Nephron progenitor cell (in vitro differentiated cells): ENCODE measurements at places on chromosomes 16 and 17.

- DNase-seq, result no peak
These were observed 55.8 kb downstream of the MYH10 start for GRCh38 chr17:8574687-8575086.

DNA sequence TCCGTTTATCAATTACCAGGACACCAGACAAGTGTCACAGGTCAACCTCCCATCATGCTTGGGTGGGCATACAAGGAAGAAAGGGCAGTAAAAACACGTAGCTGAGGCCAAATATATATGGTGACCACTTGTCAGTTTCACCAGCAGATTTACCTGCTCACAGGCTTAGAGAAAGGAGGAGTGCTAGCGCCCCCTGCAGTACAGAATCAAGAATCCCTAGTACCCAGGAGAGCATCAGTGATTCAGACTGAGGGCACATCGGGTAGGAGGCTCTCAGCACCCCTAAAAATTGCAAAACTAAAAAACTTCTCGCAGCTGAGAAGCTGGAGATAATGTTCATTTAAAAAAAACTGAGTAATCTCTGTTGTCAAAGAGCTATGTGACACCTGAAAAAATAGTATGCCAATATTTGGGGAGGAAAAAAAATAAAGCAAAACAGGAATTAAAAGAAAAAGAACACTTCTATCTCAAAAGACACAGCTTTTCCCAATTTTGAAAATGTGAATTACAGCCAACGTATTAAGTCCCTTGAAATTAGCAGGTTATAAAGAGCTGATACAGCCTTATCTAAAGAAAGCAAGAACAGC, 21.2 kb upstream of the MON1B start:
- DNase-seq, result peak; percentile 68

DNA sequence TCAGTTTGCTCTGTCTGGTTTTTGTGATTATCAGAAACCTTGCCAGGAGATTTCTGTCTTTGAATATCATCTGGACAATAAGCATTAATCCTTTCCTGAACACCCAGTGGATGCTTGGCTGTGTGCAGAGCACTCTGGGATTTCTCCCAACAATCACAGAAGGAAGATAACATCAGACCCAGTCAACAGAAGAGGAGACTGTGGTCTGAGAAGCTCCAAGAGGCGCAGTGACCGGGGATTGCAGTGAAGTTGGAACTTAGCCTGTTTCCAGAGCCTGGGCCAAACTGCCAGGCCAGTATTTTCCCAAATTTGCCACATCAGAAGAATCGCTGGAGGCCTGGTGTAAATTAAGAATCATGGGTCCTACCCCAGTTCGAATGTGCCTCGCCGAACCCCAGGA, 264.7 kb downstream of the C16orf95 start:
- DNase-seq, result no peak

- DNase-seq, result no peak
These were observed 38.4 kb downstream of the PTRH2 start for GRCh38 chr17:59668816-59669215.

- no peak for DNase-seq
These were observed 224.7 kb upstream of the IRX3 start for GRCh38 chr16:54511222-54511731.

DNA sequence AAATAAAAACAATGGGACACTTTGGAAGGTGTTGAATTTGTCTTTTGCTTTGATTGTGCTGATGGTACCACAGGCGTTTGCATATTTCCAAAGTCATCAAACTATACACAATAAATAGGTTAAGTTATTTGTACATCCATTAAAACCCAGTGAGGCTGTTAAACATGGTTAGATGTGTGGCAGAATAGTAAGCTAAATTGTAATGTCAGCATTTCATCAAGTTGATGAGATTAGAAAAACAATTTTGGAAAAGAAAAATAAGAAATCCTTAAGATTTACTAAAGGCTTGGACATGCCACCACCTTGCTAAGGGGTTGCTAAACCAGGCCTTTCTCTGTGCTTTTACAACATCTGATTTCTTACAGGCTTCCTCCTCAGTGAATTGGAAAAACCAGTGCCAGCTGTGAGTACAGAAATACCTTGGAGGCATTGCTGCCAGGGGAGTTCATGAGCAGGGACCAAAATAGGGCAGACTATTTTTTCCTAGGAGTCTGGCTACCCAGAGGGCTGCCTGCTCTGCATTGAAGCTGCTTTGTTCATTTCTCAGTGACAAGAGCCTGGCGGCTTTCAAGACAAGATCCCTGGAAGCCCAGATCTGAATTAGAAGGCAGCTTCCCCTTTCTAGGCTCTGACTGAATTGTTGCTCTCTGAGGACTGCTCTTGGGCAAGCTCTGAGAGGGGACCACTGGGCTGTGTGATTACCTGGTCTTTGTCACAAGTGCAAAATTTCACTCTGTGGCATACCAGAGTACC, 43.4 kb upstream of the CA10 start:
- DNase-seq, result no peak

GRCh38 chr16:69839798-69840409, 77.8 kb downstream of the WWP2 start:
- DNase-seq, result no peak

DNA sequence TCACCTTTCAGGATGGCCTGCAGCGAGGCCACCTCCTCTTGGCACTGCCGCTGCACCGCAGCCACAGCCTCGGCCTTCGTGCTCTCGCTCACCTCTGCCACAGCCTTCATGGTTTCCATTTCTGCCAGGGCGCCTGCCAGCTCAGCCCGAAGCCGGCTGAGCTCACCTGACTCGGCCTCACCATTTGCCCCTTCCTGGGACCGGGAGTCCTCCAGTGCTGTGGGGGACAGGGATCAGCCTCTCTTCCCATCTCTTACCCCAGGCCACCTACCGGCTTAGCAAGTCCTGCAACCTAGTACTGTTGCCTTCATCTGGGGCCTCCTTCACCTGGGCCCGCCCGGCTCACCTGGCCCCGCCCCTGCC, 658 bp downstream of the RABEP2 start:
- DNase-seq, result no peak

GRCh38 chr17:42075789-42076188, 22.5 kb downstream of the ZNF385C start:
- DNase-seq, result no peak

- DNase-seq, result no peak
These were observed 4.6 kb downstream of the IRF8 start for GRCh38 chr16:85903559-85903958.

GRCh38 chr16:14172200-14172809, 101.2 kb downstream of the MRTFB start:
- DNase-seq, result no peak

GRCh38 chr16:49491106-49491670, 117.6 kb downstream of the C16orf78 start:
- DNase-seq, result no peak

DNA sequence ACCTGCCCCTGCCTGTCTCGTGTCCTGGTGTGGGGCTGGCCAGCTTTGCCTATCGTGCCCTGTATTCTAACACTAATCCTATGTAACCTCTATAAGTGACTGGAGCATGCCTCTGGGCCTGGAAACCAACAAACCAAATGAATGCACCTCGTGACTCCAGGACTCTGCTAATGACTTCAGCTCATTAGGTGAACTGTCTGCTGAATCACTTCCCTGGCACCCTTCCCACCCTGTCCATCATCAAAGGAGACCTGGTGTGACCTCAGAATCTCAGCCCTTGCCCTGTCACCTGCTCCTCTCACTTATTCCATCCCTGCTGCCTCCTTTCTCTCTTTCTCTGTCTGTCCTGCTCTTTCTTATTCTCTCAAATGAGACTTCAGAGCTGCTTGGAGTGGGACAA, 322.4 kb downstream of the CBLN1 start:
- no peak for DNase-seq

DNA sequence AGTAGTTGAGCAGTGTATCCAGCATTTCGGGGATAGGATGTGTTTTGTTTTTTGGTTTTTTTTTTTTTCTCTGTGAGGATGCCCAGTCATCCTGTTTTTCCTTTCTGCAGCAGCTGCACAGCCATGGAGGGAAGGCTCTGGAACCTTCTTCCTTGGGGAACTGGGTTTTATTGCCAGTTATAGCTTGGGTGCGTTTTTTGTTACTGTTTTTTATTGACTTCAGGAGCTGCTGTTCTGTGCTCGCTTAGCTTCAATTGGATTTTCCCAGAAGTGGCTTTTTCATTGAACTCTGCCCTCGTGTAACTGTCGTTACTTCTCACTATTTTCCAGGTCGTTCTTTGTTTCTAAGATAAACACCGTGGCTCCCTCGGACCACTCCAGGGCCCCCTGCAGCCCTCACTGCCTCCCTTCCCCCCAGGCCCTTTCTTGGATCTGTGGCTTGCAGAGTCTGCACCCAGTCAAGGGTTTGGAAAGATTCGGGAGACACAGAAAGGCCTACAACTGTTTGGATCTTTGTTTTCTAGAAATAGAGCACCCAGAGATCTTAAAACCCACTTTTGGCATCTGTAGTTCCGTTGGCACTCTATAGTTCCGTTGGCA, 119.7 kb upstream of the CACNG5 start:
- DNase-seq, result no peak

GRCh38 chr16:67349172-67349571, 22.6 kb downstream of the LRRC36 start:
- no peak for DNase-seq

GRCh38 chr17:64339516-64340490, 50.9 kb downstream of the PECAM1 start:
- no peak for DNase-seq

- DNase-seq, result no peak
These were observed 679.3 kb upstream of the EEF2KMT start for GRCh38 chr16:5776876-5777275.

DNA sequence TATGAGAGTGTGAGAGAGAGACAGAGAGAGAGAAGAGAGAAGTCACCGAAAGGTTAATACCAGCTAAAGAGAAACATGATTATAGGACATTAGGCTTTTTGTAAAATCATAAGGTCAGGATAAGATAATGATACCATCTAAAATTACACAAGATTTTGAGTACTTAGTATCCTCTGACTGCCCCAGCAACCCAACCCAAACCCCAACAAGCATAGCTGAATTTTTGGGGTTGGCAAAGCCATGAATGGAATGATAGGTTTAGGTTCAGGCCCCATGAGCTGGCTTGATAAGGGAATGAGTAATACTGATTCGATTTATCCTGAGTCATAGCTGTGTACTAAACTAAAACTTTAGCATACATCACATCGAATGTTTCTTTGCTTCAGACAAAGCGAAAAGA, 259.5 kb downstream of the IRX3 start:
- no peak for DNase-seq

- DNase-seq, result no peak
These were observed 4.5 kb downstream of the NTHL1 start for GRCh38 chr16:2042986-2043666.

DNA sequence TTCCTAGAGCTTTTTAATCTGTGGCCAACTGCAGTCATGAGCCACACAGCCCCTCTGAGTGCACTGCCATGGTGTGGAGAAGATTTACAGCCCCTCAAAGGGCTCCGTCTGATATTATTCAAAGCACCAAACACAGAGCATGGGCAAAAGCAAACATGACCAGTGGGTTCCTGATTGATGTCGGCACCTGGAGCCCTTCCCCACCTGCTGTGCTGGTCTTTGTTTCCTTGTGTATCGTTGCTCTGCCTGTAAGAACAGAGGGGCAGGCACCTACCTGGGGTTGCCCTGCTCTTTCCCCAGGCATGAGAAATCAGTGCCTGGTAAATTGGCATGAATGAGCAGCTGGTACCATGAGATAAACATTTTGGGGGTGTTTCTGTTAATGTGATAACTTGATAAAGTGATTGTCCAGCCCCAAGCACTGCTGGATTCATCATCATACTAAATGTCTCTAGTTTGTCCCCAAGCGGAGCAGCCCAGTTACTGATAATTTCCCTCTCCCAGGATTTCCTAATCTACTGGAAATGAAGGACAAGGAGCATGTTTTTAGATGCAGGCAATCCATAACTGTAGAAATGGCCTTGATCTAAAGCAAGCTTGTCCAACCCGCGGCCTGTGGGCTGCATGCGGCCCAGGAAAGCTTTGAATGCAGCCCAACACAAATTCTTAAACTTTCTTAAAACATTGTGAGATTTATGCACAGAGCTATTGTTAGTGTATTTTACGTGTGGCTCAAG, 5.0 kb upstream of the SPIRE2 start:
- no peak for DNase-seq

DNA sequence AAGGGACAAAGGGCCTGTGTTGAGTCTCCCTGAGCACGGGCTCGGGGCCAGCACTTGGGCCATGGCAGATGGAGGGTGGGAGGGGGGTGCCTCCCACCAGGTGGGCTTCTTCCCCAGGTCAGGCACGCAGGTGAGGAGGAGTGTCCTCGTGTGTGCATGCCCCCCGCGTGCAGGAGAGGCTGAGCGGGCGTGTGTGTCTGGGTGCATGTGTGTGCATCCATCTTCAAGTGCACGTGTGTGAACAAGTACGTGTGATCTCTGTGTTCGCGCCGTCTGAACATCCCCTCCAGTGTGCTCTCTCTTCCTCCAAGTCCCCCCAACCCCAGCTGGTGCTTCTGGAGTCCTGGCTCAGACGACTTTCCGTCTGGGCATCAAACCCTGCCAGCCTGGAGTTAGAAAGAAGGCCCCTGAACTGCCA, 2.7 kb upstream of the ZG16B start:
- no peak for DNase-seq

DNA sequence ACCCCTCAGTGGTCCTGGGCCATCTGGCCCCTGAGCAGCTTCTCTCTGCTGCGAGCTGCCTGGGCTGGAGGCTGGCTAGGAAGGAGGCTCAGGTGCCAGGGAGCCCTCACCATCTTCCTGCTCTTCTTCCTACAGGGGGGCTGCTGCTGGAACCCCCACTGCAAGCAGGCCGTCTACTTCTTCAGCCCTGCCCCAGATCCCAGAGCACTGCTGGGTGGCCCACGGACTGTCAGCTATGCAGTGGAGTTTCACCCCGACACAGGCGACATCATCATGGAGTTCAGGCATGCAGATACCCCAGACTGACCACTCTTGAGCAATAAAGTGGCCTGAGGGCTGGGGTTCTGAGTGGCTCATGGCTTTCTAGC, 46.1 kb downstream of the PRMT7 start:
- DNase-seq, result no peak

DNA sequence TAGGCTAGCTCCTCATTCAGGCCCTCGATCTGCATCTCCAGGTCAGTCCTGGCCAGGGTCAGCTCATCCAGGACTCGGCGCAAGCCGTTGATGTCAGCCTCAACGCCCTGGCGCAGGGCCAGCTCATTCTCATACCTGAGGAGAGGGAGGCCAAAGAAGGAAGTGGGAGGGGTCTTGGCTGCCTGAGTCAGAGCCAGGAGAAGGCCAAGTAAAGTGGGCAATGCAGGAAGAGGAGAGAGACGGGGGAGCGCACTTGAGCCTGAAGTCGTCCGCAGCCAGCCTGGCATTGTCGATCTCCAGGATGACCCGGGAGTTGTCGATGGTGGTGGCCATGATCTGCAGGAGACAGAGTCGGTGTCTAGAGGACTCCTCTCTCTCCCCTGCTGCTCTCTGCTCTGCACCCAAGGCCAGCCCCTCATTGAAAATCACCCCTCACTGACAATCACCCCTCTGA, 1.8 kb downstream of the KRT15 start:
- no peak for DNase-seq

GRCh38 chr17:28528327-28529012, 22.3 kb downstream of the FOXN1 start:
- no peak for DNase-seq

DNA sequence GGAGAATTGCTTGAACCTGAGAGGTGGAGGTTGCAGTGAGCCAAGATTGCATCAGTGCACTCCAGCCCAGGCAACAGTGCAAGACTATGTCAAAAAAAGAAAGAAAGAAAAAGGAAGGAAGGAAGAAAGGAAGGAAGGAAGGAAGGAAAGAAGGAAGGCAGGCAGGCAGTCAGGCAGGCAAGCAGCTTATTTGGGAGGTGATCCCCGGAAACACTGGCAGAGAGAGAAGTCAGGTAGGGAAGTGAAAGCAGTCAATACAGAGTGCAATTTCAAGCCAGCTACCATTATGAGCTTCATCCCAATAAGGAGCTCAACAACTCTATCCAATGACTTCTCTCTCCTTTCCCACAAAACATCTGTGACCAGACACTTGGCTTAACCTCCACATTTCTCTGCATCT, 83.0 kb upstream of the TBC1D3K start:
- no peak for DNase-seq
